ENCODE measurements at places on chromosomes 13 and 19.

DNA sequence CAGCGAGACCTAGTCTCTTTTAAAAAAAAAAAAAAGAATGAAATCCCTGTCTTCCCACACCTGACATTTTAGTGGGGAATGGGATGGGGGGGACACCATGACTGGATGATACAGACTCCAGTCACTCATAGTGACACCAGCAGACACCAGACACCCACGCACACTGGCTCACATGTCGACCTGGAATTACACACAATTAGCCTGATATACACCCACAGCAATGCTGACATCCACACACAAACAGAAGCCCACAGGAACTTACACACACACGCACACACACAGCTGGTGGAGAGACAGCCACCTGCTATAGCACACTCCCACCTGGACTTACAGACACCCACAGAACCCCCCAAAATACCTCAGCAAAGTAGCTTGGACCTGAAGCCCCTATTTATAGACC lies 8.3 kb upstream of the NANOS3 start:
- no peak for DNase-seq

- no peak for DNase-seq
These were observed 616.3 kb downstream of the UQCRFS1 start for GRCh38 chr19:28596561-28597071.

GRCh38 chr13:38538422-38538821 lies 148.5 kb upstream of the FREM2 start:
- DNase-seq = no peak

DNA sequence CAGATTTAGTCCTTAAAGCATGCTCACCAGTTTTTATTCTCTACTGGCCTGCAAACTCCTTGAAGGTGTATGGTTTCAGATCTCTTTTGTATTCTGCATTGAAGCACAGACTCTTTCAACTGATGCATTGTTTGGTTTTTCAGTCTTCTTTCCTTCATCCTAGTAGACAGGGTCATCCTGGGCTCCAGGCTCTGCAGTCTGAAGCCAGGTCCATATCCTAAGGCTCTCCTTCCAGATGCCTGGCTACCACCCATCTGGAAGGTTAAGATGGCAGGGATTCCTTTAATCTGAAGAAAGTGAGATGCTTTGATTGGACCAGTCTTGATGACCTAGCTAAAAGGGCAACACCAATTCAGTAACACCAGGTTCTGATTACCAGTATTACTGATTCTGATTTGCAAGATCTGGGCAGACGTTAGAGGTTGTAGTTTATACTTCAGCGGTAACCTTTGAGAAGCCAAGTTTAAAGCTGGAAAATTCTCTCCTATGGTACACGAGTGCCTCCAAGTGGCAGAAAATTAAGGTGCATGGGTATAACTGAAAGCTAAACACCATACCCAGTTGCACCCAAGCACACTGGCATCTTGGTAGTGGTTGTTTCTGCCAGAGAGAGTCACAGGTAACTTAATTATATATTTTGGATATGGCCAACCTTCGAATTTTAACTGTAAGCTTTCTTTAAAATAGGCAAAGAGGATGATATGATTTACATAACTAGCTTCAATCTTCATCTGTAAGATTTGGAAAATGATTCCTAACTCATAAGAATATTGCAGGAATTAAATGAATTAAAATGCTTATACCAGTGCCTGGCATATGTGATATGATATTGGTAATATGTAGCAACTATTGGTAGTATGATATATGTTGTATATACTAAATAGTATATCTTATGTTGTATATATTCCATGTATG lies 1651.9 kb upstream of the MIR17HG start:
- no peak for DNase-seq

DNA sequence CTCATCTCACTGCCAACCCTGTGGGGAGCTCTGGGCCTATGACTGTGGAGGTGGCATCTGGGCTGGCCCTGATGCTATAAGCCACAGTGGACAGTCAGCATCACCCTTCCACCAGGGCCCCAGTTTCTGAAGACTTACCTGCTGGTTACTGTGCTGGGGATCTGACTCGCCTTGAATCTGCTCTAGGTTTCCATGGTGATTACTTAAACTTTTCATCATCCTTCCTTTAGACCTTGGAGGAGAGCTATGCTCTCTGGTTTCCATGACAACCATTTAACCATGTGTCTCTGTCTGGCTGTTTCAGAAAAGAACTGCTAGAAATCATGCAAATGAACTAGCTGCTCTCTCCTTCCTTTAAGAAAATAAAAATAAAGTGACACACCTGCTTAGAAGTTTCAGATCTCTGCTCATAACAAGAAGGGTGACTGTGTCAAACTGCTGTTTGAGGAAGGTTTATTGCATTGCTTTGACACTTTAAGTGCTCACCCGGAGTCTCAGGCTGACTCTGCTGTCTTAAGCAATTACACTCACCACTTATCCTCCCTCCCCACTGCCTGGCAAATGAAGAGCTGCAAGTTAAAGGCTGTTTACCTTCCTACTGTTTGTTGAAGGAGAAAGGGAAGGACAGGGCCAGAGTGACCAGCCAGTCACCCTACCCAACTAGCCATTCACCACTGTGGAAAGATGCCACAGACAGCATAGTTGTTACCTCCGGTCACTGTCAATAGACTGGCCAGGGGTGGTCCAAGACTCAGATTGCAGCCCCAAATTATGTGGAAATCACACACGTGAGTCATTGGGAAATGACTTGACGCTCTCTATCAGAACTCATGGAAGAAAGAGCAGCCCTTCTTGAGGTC lies 87.6 kb downstream of the HSPH1 start:
- no peak for DNase-seq

GRCh38 chr13:74770361-74770760 lies 636.2 kb upstream of the KLF12 start:
- no peak for DNase-seq

DNA sequence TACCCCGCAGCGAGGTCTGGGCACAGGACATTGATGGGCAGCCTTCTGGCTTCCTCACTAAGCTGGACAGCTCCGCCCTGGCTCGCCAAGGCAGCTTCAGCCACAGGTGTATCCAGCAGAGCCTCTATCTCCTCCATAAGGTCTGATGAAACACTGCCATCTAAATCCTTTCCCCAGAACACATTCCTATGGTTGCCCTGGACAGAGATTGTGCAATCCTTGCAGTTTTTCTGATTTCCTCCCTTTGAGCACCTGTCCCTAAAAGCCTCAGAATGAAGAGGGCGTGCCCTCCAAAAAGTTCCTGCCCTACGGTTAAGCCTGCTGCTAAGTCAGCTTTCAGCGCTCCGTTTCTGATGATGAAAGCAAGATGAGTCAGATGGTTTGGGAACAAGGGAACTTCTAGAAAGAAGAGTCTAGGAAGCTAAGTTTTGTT lies 21.0 kb downstream of the CLEC4M start:
- DNase-seq = no peak

GRCh38 chr19:35000647-35001501 lies 751 bp downstream of the GRAMD1A start:
- peak; percentile 24 for DNase-seq

GRCh38 chr19:39304701-39305571 lies 8.7 kb downstream of the IFNL1 start:
- no peak for DNase-seq

- DNase-seq = no peak
These were observed 61.8 kb downstream of the MYO9B start for GRCh38 chr19:17137417-17137816.

DNA sequence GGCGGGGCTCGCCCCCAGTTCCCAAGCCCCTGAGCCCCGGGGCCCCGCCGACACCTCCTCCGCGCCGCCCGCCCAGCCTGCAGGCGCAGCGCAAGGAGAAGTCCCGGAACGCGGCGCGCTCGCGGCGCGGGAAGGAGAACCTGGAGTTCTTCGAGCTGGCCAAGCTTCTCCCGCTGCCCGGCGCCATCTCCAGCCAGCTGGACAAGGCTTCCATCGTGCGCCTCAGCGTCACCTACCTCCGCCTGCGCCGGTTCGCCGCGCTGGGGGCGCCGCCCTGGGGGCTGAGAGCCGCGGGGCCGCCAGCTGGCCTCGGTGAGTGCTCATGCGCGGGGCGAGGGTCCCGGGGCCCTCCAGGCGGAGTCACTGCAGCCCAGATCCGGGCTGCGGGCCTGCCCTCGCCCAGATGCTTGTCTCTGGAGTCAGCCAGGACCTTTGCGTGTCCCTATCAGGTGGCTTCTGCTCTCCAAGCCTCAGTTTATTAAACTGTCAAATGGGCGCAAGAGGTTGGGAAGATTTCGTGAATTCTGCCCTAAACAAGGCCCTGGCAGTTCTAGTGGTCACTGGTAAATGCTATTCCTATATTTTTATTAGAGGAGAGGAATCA lies 2.0 kb downstream of the NPAS1 start:
- no peak for DNase-seq

- no peak for DNase-seq
These were observed 450.4 kb downstream of the FGF9 start for GRCh38 chr13:22121146-22121739.

DNA sequence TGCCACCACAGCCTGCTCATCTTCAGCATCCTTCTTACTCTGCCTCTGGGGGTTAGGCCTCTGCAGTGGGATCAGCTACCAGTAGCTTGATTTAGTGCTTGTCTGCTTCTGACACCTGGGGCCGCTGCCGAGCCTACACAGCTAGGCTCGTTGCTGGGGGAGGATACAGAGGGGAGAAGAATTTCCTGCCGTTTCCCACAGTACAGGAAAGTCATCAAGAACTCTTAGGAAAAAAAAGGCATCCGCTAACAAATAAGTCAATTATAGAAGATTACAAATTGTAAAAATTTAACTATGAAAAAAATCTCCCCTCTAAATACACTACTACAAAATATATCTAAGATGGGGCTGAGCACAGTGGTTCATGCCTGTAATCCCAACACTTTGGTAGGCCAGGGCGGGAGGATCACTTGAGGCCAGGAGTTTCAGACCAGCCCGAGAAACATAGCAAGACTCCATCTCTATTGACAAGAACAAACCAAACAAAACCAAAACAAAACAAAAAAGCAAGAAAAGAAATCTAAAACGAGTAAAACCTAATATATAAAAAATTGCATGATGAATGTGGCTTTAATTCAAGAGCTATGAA lies 26.7 kb downstream of the LATS2 start:
- no peak for DNase-seq
